Small intestine (tissue), 16 donors: ENCODE measurements at places on chromosomes 2 and 18. TPM values are rescaled to one million over a fixed set of nuclear protein-coding genes. Genes with fewer than 3 reads are reported as not detected.

Gene OR6B2
- polyA plus RNA-seq = not detected

Gene GDF7
- polyA plus RNA-seq = not detected

DNA sequence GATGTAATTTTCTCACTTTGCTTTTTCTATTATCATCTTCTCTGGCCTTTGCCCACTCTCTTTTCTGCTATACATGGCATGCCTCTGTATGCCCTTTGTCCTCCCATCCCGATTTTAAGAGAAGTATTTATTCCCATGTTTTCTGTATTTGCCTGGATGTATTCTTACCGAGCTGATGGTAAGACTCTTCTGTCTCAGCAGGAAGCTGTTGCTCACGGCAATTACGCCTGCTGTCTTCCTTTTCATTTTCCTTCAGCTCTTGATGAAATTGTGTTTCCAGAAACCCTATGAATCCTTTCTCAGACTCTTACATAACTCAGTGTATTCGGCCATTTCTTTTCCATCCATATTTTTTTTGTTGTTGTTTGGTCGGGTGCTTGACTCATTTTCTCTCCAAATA lies 121.6 kb downstream of the SP3 start:
- H3K4me3 ChIP-seq = no peak overlapping the region
- no peak for DNase-seq
- no peak overlapping the region for H3K27ac ChIP-seq
- no peaks in the 10 kb centered on the region for H3K27me3 ChIP-seq
- H3K4me1 ChIP-seq = no peaks in the 10 kb centered on the region
- no peaks in the 10 kb centered on the region for H3K36me3 ChIP-seq

DNA sequence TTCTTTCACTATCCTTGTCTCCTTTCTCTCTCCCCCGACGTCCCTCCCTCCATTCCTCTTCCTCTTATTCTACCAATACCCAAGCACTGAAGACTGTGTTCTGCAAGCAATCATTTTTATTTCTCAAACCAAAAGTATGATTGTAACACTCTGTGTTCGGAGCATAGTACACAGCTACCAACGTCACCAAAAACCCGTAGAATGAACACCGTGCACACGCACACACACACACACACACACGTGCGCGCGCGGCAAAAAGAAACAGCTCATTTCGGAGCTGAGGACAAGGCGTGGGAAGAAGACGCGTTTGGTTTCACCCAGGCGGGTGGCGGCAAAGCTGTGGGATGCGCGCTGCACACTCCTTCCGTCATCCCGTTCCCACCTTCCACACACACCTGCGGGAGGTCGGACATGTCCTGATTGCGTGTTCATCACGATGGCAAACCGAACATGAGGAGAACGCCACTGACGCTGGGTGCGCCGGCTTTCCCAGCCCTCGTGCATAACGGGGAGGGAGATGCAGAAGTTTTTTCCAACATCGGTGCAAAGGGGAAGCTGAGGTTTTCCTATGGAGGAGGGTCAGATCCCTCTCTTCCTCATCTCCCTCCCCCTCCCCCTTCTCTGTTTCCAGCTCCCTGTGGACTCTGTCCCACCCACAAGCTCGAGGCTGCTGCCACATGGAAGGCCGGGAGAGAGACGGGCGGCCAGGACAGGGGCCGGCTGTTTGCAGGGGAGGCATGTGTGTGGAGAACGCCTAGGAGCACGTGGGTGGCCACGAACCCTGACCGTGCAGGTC lies 20.4 kb downstream of the MBP start:
- no peak overlapping the region for H3K27ac ChIP-seq
- H3K4me1 ChIP-seq = peaks cover 12% of the 10 kb centered on the region
- H3K36me3 ChIP-seq = no peaks in the 10 kb centered on the region

GRCh38 chr2:241835611-241836010 lies 23.1 kb downstream of the PDCD1 start:
- H3K36me3 ChIP-seq = no peaks in the 10 kb centered on the region
- peaks cover 3% of the 10 kb centered on the region for H3K27me3 ChIP-seq
- H3K4me3 ChIP-seq = no peak overlapping the region
- H3K4me1 ChIP-seq = no peaks in the 10 kb centered on the region
- no peak overlapping the region for H3K27ac ChIP-seq
- no peak for DNase-seq

GRCh38 chr2:25079050-25079635 lies 37.3 kb downstream of the EFR3B start:
- DNase-seq = no peak
- H3K4me3 ChIP-seq = no peak overlapping the region
- H3K36me3 ChIP-seq = no peaks in the 10 kb centered on the region
- H3K27ac ChIP-seq = no peak overlapping the region
- H3K4me1 ChIP-seq = no peaks in the 10 kb centered on the region
